ENCODE measurements at places on chromosomes 3 and 15. TPM values are rescaled to one million over a fixed set of nuclear protein-coding genes. Genes with fewer than 3 reads are reported as not detected.

Gene CALML4
- total RNA-seq = 3.9 TPM

Gene MAGEL2
- 0.54 TPM for total RNA-seq

Gene BCHE
- total RNA-seq = 88.1 TPM

Gene CPN2
- total RNA-seq = not detected

Gene SPATA12
- total RNA-seq = not detected

Gene ADGRG7
- not detected for total RNA-seq

Gene IL17RB
- 1.1 TPM for total RNA-seq

Gene SLC28A1
- total RNA-seq = not detected

Gene ZNF385D
- total RNA-seq = 3.9 TPM

Gene GPR27
- 1.4 TPM for total RNA-seq

Gene GRM7
- total RNA-seq = 0.28 TPM

Gene XCR1
- total RNA-seq = not detected

Gene TERB2
- total RNA-seq = not detected

Gene PPP1R14D
- not detected for total RNA-seq

Gene WNT5A
- total RNA-seq = 11.9 TPM

Gene ARMC8
- 67.6 TPM for total RNA-seq

Gene TGM4
- total RNA-seq = not detected

Gene PLA1A
- 2.8 TPM for total RNA-seq

Gene PYGO1
- total RNA-seq = 17.6 TPM

Gene SAXO2
- not detected for total RNA-seq

Gene MOBP
- total RNA-seq = not detected

Gene NLGN1
- 33.5 TPM for total RNA-seq

Gene LOXL1
- total RNA-seq = 27.7 TPM

Gene CPA3
- total RNA-seq = 3.0 TPM

Gene HRG
- total RNA-seq = not detected

Gene TMF1
- 31.3 TPM for total RNA-seq

Gene TRPM1
- not detected for total RNA-seq

Gene LAMB2
- 297 TPM for total RNA-seq

Gene TF
- total RNA-seq = 5.8 TPM

Gene ARNT2
- total RNA-seq = 4.3 TPM

Gene DNAJC13
- total RNA-seq = 44.4 TPM

Gene IQCH
- total RNA-seq = 1.4 TPM

Gene HTR3E
- total RNA-seq = not detected

Gene CCDC54
- not detected for total RNA-seq

Gene CLDND1
- total RNA-seq = 235 TPM

Gene GRK7
- total RNA-seq = not detected

Gene ZNF660
- total RNA-seq = 3.2 TPM

Gene AGBL1
- total RNA-seq = not detected

Gene TRNT1
- total RNA-seq = 15.3 TPM

Gene NPAP1
- 0.41 TPM for total RNA-seq

Gene NUP210
- 2.0 TPM for total RNA-seq

Gene CCDC13
- total RNA-seq = 1.3 TPM

Gene LMLN
- total RNA-seq = 7.5 TPM

Gene FBN1
- 57.0 TPM for total RNA-seq

Gene TMEM207
- total RNA-seq = not detected

Gene NRROS
- 7.5 TPM for total RNA-seq

Gene FSIP1
- total RNA-seq = 1.1 TPM

Gene TRAT1
- total RNA-seq = not detected

Gene CHST13
- total RNA-seq = not detected

Gene LDHAL6B
- total RNA-seq = not detected

Gene CNTN3
- total RNA-seq = 3.3 TPM
